ENCODE measurements at places on chromosomes 7 and 10.

- no peak for DNase-seq
These were observed 95.3 kb upstream of the CARD11 start for GRCh38 chr7:3138997-3139396.

DNA sequence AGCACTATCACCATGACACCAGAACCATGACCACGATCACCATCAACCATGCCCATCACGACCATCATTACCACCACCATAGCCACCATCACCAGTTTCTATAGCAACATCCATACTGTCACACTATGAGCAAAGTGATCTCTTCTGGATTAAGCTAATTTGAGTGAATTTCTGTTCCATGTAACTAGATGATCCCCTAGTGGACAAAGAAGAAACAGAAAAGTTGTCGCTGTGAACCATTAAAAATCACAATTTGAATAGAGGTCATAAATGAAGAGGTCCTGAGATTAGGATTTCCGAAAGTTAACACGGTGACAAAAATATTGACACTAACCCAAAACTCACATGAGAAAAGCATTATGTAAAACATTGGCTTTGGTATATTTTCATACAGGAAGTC is 77.6 kb downstream of the CLRN3 start:
- DNase-seq, result no peak

- no peak for DNase-seq
These were observed 97.5 kb downstream of the POU6F2 start for GRCh38 chr7:39075210-39075609.

DNA sequence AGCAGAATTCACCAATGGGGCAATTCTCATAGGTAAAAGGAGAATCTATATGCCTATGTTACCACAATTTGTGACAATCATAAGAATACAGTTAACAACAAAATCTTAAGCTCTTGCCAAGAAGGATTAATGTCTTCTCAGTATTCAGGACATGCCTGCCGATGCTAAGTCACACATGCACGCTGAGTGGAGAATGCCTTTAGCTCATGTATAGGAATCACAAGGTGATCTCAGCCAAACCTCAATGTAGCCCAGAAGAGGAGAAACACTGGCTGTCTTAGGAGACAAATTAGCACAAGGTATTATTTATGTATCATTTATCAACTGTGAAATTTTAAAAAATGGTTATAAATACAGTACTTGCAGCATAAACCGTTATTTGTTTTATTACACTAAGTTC is 2.7 kb downstream of the HTR7 start:
- DNase-seq, result no peak

- DNase-seq, result no peak
These were observed 259.1 kb downstream of the KLF6 start for GRCh38 chr10:3525832-3526449.

- DNase-seq, result no peak
These were observed 417.7 kb downstream of the ZWINT start for GRCh38 chr10:55943403-55943802.

DNA sequence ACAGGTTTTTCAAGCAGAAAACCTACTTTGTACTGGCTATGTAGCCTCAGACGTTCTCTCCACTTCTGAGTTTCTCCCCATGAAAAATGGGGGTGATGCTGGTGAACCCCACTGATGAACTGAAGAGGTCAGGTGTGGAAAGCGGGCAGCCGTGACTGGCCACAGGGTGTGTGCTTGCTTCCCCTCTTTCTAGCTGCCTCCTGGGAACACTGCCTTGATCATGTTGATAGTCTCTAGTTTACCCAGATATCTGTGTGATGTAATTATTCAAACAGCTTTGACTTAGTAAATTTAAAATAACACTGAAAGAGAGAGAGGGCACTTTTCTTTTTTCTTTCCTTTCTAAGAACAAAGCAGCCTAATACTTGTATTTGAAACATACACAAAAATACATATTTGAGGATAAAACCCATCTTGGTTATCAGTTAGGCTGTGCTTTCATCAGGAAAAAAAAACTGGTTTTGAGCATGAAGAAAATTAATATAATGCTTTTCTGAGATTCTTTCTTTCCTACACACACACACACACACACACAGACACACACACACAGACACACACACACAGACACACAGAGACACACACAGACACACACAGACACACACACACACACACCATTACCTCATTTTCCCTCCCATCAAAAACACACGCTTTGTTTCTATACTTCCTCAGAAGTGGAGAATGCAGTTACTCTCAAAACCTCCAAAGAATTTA is 76.7 kb downstream of the MACC1 start:
- DNase-seq, result no peak

- no peak for DNase-seq
These were observed 410.8 kb downstream of the SFMBT2 start for GRCh38 chr10:7000061-7000460.

Measured in activated CD4-positive, CD25-positive, alpha-beta regulatory T cell treated with anti-CD3 and anti-CD28 coated beads, Interleukin-2, amount 50 U/mL, for 72 hours (primary cell).